ENCODE measurements at places on chromosomes 7 and 10.

GRCh38 chr10:6400331-6400730, 179.7 kb downstream of the PRKCQ start:
- DNase-seq: no peak

GRCh38 chr10:21751341-21752310, 217.6 kb downstream of the MLLT10 start:
- DNase-seq: no peak

DNA sequence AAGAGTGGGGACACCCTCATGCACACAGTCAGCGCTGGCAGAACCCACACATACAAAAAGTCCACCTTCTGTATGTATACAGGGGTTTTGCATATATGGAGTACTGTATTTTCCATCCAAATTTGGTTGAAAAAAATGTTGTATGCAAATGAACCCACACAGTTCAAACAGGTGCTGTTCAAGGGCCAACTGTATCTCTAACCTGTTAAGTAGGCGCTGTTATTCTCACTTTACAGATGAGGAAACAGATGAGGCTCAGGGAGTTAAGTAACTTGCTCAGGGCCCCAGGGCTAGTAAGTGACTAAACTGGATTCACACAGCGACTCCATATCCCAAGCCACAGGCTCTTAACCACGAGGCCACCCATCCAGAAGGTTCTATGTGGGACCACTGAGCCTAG, 69.9 kb downstream of the C10orf105 start:
- no peak for DNase-seq

DNA sequence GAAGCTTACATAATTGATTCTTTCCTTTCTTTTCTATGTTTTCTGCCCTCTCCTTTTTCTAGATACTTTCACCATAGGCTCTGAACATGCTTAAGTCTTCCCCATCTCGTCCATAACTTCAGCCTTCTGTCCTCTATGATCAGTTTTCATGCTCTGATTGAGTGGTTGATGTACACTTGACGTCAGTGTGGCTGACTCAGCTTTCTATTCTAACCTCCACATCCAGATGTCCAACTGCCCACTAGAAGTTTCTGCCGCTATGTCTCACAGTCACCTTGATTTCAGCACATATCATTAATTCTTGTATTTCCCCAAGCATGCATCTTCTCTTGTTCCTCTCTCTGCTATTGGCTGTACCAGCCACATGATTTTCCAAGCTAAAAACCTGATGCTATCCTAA, 15.0 kb downstream of the CDK14 start:
- no peak for DNase-seq

- DNase-seq: no peak
These were observed 47.2 kb upstream of the KLF6 start for GRCh38 chr10:3832022-3832786.

DNA sequence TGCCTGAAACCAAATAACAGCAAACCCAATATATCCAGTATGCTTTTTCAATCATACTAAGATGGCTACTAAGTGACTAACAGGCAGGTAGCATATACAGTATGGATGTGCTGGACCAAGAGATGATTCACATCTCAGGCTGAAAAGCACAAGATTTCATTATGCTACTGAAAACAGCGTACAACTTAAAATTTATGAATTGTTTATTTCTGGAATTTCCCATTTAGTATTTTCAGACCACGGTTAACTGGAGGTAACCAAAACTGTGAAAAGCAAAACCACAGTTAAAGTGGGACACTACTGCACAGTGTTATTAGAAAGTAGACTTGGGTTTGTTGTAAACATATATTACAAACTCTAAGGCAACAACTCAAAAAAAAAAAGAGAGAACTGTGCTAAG, 91.5 kb downstream of the KMT2C start:
- DNase-seq: no peak

All from stimulated activated CD4-positive, alpha-beta T cell treated with anti-CD3 and anti-CD28 coated beads, Interleukin-1b, Interleukin-23, amount 100 ng/mL, for 4 hours (primary cell).